Urothelium cell line (cell line): ENCODE measurements at places on chromosomes 12 and 14.

- no peak for DNase-seq
Measured at GRCh38 chr12:128810182-128811127, 13.3 kb downstream of the SLC15A4 start.

- DNase-seq = no peak
Measured at GRCh38 chr12:14893506-14894250, 8.0 kb upstream of the MGP start.

GRCh38 chr12:63445224-63445880 lies 222.9 kb downstream of the DPY19L2 start:
- no peak for DNase-seq

- DNase-seq = no peak
Measured at GRCh38 chr12:71007781-71008404, 87.4 kb upstream of the PTPRR start.

DNA sequence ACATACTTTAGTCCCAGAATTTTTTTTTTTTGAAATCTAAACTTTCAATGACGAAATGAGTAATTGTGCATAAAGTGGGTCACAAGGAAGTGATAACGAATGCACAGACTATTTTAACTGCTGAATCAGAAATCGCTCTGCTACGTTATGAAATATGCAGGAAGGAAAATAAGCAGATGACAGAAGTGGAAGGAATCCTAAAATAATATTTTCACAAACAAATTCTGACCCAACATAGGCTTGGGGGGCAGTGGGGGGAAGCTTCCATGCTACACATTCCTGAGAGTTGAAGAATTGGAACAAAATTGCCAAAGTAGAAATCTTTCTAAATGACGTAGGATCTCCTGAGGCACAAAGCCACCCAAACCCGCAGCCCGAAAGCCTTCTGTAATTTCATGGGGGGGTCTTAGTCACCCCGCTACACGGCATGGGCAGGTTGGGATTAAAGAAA lies 89.6 kb downstream of the ARF6 start:
- no peak for DNase-seq
